HT1080 (cell line): ENCODE measurements at places on chromosomes 1 and 21.

- DNase-seq: peak; percentile 54
Measured at GRCh38 chr1:178612261-178612660, 99.4 kb downstream of the TEX35 start.

DNA sequence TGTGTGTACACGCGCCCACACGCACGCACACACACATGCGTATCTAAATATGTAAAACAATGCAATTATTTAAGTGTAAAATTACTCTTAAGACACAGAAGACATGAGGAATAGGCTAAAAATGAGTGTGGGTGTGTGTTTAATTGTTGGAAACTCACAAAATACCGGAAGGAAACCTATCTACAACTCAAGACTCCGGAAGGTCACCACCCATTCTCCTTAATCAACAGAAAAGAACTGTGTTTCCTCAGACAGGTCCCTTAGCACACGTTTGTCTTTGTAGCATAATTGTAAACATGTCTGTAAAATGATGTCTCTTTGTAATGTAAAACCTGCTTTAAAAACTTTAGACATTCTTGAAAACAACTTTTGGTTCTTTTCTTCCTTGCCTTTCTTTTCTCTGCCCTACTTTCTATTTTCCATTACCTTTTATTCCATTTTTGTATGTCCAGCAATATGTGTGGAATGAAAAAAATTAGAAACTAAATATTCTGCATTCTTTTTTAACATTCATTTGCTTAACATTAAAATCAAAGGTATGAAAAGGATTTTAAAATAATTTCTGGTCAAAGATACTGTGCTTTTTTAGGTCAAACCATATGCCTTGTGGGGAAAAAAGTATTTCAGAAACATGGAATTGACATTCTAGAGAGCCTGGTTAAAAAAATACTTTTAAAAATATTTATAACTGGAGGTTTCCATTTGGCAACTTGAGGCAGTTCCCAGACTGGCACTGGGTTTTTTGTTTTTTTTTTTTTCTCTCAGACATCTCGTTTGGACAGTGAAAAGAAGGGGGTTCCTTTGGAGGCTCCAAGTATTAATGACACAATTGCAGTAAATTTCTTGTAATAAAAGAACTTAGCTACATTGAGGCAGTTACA lies 46.2 kb downstream of the ATP5PF start:
- no peak for DNase-seq

DNA sequence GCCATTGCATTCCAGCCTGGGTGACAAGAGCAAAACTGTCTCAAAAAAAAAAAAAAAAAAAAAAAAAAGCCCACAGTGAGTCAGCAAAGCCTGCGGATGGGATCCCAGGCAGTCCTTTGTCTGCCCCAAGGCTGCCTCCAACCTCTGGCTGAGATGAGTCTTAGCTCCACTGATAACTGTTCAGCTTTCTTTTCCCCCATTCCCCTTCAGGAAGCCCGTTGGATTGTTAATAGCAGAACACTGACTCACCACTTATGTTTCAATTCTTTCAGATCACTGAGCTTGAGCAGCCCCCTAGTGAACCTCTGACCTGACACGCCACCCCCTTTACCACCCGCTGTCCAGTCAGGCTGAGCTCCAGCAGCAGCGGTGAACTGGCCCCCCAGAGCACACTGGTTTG lies 57.5 kb downstream of the ERG start:
- DNase-seq: peak; percentile 96

GRCh38 chr1:66752000-66752592 lies at the start of gene DYNLT5:
Gene DYNLT5, plus strand, starts transcription at chr1:66752459. Its CDS starts 2,200 bp downstream, at chr1:66754659.
- DNase-seq: no peak

DNA sequence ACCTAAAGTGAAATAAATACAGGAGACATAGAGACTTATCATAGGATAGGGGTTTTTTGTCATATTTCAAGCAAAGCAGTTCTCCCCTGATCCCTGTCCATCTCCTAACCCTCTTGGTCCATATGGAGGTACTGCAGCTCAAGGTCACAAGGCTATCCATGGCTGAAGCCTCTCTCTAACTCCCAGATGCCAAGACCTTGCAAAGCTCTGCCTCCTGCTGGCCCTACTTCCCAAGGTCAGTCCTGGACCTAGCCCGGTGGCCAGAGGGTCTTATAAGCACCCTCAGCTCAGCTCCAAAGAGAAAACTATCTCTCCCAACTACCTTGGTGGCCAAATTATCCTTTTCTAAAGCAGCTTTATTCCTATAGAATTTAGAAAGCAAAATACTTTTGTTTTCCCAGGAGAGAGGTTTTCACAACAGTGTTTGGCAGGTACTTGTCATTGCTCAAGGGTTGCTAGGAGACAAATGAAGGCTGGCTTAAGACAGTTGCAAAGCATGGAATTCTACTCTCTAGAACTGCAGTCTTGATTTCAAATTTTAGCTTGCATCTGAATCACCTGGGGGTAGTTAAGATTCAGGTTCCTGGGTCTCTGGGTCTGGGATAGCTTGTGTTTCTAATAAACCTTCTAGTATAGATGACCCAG lies 121.5 kb downstream of the XCL2 start:
- no peak for DNase-seq

DNA sequence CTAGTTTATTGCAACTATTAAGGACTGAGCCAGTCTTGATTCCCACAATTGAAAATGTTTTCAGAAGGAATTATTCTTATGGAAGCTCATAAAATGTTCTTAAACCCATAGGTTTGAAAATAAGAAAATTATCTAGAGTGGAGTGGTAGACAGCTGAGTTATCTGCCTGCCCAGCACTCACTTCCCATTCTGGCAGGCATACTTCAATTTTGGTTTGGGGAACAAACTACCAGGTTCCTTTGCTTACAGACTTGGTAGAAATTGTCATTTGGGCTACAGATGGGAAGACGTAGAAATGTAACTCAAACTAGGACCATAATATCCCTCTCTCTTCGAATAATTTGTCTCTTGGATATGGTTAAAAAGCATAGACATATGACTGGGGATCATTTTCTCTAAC lies 18.4 kb downstream of the JUN start:
- no peak for DNase-seq

DNA sequence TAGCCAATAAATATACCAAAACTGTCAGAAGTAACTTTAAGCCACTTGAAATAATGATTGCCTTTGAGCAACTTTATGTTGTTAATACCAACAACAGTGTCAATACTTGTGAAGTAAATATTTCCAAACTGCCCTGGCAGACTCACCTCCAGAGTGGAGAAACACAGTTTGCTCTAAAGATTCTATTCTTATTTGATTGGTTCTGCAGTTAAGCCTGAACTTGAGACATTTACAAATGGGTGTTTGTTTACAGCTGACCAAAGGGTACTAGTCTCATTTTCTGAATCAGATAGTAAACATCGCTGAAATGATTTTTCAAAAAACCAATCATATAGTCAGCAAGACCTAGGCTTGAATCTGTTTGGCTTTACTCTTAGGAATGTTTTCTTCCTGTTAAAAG lies 1.3 kb upstream of the MYOC start:
- DNase-seq: no peak

DNA sequence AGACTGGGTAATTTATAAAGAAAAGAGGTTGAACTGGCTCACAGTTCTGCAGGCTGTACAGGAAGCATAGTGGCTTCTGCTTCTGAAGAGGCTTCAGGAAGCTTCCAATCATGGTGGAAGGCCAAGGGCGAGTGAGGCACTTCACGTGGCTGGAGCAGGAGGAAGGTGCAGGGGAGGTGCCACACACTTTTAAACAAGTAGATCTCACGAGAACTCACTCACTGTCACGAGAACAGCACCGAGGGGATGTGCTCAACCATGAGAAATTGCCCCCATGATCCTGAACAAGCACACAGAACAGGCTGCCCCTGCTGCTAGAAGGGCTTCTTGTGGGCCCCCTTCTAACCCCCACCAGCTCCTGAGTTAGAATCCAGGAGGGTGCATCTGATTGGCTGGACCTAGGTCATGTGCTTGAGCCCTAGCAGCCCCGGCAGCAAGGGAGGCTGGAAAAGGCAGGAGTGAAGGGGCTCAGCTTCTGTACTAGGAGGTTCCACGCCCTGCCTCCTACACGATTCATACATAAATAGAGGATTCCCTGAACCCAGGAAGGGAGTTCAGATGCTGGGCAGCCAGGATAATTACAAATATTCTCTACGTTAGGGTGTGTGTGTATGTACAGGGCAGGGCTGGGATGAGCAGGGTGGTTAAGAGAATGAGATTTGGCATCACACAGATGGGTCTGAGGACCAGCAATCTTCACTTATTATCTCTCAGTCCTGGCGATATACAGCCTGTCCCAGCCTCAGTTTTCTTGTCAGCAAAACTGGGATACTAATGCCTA lies 72.8 kb upstream of the ATP5PO start:
- DNase-seq: no peak

- DNase-seq: no peak
Measured at GRCh38 chr1:59457786-59458185, 160.9 kb downstream of the FGGY start.

- DNase-seq: peak; percentile 37
Measured at GRCh38 chr1:197614916-197615692, 160.2 kb downstream of the DENND1B start.

- DNase-seq: peak; percentile 61
Measured at GRCh38 chr1:184892116-184892515, 82.2 kb downstream of the NIBAN1 start.

GRCh38 chr1:209107535-209107934 lies 476.0 kb upstream of the CAMK1G start:
- no peak for DNase-seq
